ENCODE measurements at places on chromosomes 11 and 22.

DNA sequence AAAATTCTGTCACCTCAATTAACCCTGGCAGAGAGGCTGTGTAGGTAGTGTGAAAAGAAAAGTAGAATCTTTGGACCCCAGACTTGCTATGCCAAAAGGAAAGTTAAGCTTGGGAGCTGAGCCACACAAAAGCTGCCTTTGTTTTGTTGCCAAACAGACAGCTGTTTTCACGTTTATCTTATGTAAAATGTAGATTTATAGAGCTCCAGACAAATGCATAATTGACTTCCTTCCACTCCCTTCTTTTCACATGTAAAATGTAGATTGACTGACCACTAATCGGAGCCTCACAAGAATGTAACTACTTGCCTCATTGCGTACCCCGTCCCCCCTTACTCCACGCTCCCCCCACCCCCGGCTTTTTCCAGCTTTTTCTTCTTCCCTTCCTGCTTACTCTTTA is 2302.2 kb upstream of the RAG2 start:
- DNase-seq: no peak

DNA sequence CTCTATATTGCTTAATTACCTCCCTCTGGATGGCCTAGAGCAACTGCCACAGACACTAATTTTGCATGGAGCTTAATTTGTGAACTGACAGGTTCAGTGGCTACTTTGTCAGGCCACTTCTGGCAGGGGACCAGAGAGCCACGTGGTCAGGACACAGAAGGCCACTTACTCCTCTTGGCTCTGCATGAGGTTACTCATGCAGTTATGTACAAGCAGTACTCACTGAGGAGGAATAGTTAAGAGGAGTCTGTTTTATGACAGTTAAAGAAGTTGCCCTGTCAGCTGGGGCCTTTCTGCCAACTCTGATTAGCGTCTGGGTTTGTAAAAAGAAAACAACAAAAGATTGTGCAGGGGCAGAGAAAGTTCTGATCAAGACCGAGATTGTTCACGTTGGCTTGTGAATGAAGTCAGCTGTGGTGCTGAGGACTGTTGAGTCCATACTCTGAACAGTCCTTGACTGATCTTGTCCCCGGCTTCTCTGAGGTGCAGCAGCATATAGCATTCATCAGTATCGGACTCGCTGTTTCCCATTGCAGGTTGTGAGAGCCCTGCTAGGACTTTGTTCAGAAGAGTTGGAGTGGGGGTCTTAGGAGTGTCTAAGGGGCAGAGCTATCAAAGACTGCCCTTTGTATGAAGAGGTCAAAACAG is 41.4 kb downstream of the PPFIBP2 start:
- DNase-seq: no peak

- DNase-seq: no peak
Observed at GRCh38 chr11:32100495-32100894, 9.6 kb downstream of the RCN1 start.

GRCh38 chr11:93659841-93660240 is 1.6 kb upstream of the CEP295 start:
- no peak for DNase-seq

GRCh38 chr22:46546466-46547178 is 9.2 kb upstream of the CELSR1 start:
- DNase-seq: no peak

- no peak for DNase-seq
Observed at GRCh38 chr11:83508804-83509203, 222.6 kb upstream of the CCDC90B start.

DNA sequence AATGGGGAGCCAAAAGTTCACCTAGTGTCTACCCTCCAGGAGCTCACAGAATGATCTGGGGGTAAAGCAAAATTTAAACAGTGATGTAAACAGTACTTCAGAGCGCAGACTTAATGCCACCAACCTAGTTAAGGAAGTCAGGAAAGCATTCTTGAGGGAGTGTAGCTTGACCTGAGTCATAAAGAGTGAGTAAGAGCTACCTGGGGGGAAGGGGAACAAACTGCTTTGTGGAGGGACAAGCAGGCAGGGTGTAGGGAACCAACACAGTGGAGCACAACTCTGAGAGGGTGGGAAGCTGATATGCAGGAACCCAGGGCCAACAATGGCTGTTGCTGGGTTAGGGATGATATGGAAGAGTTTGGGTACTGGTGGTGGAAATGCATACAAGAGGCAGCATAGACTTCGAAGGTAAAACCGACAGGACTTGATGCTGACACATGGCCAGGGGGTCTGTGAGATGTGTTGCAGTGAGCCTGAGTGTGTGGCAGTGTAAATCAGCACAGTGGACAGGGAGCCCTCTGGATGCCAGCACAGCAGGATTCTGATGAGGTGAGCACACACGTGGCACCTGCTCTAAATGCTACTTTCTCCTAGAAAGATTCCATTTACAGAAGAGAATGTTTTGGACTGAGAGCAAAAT is 58.3 kb upstream of the CYP2D6 start:
- DNase-seq: no peak

- DNase-seq: no peak
Observed at GRCh38 chr11:82176365-82176764, 557.3 kb downstream of the FAM181B start.
